Right renal pelvis (tissue), 4 donors: ENCODE measurements at places on chromosomes 11 and 22.

DNA sequence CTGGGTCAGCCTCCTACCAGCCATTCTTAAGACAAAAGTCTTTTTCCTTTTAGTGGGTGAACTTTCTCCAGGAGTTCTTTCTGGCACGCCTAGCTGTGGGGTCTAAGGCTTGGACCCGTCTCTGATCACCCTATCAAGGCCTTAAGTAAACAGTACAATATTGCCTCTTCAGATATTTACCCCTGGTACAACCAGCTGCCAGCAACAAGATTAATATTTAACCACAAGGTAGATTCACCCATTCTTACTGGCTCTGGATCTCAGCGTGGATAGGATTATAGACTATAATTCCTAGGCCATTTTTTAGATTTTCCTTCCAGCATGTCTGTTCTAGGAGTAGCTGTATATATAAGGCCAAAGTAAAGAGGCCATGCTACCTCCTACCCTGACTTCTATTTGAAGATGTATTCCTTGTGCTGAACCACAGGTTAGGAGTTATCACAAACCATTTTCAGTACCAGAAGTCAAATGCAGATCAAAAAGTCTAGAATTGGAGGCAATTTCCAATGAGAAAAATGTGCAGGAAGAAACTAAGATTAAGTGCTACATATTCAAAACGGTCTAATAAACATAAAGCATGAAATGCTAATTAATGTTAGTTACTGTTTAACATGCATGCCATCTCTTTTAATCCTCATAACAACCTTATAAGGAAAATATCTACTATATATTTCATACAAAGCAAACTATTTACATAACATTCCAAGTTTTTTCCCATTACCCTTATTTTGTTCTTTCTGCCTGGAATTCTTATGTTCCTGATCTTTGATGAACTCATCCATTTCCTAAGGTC lies 110.0 kb upstream of the SYN3 start:
- DNase-seq = no peak

DNA sequence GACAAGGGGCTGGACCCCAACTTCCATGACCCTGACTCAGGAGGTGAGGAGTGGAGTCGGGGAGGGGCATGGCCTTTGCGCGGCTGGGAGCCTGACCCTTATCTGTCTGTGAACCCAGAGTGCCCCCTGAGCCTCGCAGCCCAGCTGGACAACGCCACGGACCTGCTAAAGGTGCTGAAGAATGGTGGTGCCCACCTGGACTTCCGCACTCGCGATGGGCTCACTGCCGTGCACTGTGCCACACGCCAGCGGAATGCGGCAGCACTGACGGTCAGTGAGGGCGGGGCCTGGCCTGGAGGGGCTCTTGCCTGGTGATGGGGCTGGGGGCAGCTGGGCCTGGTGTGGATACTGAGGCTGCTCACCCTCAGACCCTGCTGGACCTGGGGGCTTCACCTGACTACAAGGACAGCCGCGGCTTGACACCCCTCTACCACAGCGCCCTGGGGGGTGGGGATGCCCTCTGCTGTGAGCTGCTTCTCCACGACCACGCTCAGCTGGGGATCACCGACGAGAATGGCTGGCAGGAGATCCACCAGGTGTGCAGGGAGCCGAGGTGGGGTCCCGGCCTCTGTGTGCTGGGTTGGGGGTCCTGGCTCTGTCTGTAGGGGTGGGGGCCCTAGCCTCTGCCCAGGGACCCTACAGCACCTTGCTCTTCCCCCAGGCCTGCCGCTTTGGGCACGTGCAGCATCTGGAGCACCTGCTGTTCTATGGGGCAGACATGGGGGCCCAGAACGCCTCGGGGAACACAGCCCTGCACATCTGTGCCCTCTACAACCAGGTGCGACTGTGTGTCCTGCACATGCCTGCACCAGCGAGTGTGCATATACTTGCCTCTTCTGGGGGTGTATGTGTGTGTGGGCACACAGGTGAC lies 6.3 kb downstream of the SHANK3 start:
- DNase-seq = no peak

DNA sequence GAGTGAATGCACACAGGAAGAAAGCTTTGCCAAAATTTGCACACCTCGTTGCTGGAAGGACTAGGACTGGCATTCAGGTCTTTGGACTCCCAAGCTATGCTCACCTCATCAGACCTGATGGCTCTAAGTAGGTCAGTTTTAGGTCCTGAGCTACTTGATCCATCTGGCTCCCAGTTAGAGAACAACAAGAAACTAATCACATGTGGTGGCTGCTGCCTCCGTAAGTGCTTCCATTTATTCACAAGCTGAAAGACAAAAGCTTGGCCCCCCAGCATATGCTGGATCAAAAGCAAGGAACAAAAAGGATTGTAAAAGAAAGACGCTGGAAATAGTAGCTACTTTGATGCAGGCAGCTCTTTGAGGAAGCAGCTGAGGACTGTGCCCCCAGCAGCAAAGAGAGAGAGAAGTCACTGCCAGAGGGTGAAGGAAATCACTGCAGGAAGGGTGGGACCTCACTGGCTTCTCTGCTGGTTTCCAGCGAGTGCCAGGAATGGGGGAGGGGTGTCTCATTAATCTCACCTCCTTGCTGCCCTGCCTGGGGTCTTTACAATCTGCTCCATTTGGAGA lies 268.9 kb downstream of the KIRREL3 start:
- no peak for DNase-seq

- no peak for DNase-seq
Measured at GRCh38 chr22:36352803-36353507, 34.8 kb downstream of the MYH9 start.

DNA sequence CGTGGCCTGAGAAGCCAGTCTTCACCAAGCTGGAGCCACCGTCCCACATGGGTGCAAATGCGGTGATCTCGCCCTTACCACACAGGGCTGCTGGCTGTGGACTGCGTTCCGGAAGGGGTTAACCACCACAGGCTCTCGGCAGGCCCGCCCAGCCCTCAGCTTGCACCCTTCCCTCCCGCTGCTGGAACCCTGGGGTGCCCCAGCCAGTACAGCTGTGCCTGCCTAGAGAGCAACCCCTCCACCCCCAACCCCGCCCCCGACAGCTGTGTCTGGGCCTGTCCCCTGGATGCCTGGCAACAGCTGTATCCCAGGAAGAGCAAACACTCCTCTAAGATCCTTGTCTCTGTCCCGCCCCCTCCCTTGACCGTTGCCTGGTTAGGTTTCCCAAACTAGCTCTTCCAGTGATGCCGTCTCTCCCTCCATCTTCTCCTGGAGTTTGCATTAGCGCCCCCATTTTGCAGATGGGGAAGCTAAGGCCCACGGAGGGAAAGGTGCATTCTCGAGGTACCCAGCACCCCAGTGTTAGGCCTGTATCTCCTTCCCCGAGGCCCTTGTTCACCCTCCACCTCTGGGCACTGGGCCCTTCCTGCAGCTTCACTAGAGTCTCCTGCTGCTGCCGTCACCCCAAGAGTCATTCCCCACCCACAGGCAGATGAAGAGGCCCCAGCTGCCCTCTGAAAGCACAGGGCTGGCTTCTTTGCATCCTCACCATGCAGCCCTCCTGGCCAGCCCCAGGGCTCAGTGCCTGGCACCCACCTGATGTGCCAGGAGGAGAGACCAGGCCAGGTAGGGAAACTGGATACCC lies 12.6 kb upstream of the COX8A start:
- no peak for DNase-seq

DNA sequence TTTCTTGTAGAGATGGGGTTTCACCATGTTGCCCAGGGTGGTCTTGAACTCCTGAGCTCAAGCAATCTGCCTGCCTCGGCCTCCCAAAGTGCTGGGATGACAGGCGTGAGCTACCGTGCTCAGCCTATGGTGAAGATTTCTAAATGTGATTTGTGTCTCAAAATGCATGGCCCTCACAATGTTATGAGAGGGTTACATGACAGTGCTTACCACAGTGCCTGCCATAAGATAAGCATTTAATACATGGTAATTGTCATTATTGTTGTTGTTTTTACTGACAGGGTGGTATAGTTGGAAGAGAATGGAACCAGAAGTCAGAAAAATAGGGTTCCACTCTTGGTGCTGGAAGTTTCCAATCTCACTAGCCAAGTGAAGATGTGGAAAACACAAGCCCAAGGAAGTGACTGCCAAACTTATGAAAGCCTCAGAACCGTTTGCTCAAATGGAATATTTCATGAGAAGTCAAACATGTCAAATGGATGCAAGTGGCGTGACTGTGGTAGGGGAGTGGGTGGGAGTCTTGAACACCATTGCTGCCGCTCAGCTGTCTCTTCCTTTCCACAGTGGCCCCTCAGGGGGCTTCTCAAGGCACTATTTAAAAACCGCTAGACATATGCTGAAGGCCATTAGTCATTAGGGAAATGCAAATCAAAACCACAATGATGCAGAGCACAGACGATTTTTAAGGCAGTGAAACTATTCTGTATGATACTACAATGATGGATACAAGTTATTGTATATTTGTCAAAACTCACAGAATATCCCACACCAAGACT lies 29.1 kb upstream of the LMO2 start:
- DNase-seq = no peak

GRCh38 chr11:27040302-27041115 lies at the start of gene BBOX1:
Gene BBOX1, plus strand, starts transcription at chr11:27040815. Its CDS starts 14,616 bp downstream, at chr11:27055431.
- DNase-seq = no peak

- DNase-seq = no peak
Measured at GRCh38 chr11:111957663-111958444, 20.7 kb downstream of the DIXDC1 start.
